ENCODE measurements at places on chromosomes 7 and 10.
A peak's percentile ranks its signal among the peaks of the same experiment; 100 is the strongest.

- DNase-seq, result no peak
These were observed 3.1 kb downstream of the NACAD start for GRCh38 chr7:45085619-45086200.

DNA sequence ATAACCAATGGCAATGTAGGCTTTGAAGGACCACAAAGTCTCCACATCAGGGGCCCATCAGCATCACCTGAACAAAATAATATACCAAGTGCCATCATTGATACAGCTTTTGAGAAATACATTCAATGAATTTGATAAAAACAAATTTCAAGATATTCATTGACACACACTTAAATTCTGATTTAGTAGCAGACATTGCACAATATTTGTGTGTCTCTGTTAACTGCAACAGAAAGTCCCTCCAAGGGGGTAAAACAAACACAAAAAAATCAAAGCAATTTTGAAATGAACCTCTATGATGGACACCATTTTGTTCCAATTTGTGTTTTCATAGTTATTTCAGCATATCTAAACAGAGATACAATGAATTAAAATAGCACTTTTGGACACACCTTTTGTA is 86.8 kb upstream of the RSU1 start:
- DNase-seq, result no peak

DNA sequence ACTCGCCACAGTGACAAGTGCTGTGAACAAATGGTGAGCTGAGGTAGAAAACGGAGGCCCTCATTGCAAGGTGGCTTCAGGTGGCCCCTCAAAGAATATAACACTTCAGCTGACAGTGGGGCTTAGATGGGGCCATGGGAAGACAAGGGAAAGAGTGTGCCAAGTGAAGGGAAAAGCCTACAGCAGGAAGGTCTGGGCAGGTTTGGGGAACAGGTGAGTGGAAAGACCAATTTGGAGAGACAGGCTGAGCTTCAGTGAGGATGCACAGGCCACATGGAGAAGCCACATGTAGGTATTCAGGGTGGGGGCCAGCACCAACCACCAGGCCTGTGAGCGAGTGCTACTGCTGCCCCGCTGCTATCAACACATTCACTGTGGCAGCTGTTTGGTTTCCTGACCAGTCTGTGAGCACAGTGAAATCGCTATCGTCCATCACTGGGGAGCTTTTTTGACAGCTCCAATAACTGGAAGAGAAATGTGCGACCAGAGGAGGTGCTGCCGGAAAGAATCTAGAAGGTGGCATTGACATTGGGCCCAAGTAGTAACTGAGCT is 3.4 kb downstream of the POLD2 start:
- no peak for DNase-seq

GRCh38 chr7:35313575-35313974 is 59.7 kb upstream of the TBX20 start:
- DNase-seq, result no peak

GRCh38 chr10:49081547-49082275 is 33.6 kb downstream of the VSTM4 start:
- no peak for DNase-seq

DNA sequence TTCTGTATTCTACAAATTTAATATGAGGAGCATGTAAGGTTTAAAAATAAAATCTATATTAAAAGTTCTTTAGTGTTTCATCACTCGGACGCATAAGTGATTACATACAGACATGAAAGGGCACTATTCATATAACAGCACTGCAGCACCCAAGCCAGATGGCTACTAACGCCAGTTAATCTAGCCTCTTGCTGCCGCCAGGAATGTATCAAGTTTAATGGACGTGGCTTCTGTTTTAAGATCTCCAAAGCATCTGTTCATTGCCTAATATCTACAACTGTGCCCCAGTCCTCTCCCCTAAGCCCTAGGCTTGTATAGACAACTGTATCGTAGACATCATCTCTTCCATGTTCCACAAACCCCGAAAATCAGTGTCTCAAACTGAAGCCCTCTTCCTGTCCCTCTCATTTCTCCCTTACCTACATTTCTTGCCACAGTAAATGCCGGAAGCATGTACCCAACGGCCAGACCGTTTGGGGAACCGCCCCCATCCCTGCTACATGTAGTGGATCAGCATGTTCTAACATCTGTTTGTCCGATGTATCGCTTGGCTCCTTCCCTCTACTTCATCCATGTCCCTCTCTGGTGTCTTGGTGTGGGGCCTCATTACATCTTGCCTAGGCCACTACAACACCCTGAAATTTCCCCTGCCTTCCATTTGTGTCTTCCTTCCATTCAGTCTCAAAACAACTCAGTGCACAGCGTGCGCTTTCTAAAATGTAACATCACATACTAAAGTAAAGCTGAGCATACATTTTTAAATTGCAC is 147.5 kb upstream of the RSU1 start:
- no peak for DNase-seq

DNA sequence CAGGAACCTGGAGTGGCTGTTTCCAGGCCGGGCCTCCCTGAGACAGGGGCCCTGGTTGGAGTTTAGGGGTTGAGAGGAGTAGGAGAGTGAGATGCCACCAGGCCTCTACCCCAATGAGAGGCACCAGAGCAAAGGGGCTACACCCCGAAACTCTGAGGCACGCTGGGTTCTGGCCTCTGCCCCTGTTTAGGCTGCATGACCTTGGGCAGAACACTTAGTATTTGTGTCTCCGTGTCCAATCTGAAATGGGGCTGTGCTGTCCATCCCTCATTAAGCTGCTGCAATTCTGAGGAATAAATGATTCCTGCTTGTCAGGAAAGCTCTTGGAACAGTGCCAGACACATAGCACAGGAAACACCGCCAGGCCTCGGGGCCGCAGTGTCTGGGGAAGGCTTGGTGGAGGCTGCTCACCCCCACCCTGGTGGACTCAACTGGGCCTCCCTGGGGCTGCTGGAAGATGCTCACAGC is 40.5 kb upstream of the SAMD8 start:
- no peak for DNase-seq

- peak; percentile 30 for DNase-seq
These were observed 3.2 kb downstream of the ZNF316 start for GRCh38 chr7:6640246-6640721.

GRCh38 chr10:120782336-120782735 is 68.8 kb upstream of the WDR11 start:
- no peak for DNase-seq

GRCh38 chr7:81616951-81617350 is 152.9 kb downstream of the HGF start:
- no peak for DNase-seq

GRCh38 chr7:64037095-64037494 is 8.1 kb upstream of the ZNF727 start:
- no peak for DNase-seq

- DNase-seq, result no peak
These were observed 33.7 kb downstream of the AGK start for GRCh38 chr7:141584935-141585334.

DNA sequence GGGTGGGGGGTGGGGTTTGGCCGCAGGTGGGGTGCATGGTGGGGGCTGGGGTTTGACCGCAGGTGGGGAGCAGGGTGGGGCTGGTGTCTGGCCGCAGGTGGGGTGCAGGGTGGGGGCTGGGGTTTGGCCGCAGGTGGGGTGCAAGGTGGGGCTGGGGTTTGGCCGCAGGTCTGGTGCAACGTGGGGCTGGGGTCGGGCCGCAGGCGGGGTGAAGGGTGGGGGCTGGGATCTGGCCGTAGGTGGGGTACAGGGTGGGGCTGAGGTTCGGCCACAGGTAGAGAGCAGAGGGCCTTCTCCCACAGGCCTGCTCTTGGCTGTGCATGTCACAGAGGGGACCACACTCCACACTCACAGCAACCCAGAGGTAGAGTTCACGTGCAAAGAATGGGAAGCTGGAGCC is 586.6 kb downstream of the PTPRN2 start:
- no peak for DNase-seq

- no peak for DNase-seq
These were observed 44.2 kb downstream of the DLD start for GRCh38 chr7:107934991-107935770.

DNA sequence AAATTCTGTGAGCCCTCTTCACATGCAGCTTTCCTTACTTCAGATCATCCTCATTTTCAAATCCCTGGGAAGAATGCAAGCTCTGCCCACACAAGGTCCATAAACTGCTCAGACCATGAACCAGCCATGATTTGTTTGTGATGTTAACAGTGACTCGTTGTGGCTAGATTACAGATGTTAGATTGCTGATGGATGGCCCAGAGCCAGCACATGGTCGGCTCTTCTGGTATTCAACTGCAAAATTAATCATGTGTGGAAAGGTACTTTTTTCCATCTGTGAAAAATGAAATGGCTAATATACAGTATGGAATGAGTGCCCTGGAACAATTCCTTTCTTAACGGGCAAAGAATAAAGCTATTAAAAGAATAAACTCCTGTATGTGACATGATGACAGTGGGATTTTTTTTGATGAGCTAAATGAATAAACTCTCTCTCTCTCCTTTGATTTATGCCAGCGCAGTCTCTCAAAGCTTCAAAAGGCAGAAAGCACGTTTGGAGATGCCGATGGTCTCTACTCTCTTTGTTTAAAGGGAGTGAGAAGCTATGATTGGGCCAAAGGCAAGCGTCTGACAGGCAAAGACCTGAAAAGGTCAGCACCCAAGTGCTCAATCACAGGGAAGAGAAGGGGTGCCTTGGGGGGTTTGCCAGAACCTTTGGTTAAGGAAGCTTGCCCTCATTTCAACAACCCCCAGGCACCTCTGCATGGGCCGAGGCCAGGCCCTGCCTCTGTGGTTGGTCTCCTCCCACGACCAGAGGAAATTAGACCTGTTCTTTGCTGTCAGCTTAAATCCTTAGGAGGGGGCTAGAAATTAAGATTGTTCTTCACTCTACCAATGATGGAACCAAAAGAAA is 444.0 kb upstream of the NFE2L3 start:
- no peak for DNase-seq

DNA sequence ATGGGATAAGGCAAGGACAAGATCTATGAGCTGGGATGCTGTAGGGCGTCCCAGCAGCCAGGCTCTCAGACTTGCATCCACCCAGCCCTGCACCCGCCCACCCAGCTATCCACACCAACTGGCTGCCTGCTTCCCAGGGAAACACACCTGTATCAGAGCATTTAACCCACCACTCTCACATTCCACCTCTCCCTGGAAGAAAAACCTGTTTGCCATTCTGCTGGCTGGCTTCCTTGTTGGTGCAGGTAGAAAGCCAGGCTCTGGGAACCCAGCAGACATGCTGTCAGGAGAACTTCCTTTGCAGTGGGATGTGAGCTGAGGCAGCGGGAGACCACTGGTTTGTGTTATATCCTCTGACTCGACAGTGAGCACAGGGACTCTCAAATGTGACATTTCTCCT is 67.0 kb downstream of the FAM241B start:
- no peak for DNase-seq

DNA sequence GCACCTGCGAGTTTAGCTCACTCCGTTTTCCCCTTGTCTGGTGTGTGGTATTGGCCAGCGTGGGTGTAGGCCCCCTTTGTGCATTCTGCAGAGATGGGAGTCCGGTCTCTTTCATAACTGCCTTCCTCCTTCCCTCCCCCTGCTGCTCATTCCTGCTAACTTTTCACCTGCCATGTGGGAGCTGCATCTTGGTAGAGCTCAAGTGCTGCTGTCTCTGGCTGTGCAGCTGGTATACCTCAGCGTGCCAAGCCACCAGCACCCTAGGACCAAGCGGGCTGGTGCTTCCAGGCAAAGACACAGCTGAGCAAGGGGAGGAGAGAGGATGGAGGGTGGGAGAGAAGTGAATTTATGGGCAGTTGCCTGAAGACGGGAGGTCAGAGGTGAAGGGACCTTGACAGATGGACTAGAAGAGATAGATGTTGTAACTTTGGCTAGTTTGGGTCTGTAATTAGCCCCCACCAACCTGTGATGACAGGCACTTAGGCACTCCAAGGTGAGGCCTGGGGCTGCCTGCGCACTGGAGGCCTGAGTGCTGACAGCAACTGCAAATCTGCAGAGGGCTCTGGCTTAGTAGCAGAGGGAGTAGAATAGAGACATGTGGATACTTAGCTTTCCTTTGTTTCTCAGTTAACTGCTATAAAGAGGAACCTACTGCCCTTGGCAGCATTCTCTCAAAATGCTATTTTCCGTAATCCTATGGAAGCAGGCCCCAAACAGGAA is 148.8 kb upstream of the AGK start:
- DNase-seq, result no peak

GRCh38 chr10:36534471-36535002 is 590.9 kb upstream of the ANKRD30A start:
- no peak for DNase-seq

DNA sequence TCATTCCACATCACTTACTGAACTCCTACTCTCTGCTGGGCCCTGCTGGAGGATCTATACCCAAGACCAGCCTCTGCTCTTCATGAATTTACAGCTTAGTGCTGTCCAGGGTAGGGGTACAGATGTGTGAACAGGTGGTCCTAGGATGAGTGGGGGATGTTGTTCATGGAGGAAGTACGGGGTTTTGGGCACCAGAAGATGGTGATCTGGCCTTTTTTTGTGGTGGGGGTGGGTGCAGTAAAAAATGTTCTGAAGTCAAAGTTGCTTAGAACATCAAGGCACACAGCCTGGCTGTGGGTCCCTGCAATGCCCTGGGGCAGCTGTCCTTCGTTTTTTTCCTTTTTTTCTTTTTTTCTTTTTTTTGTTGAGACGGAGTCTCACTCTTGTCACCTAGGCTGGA is 34.2 kb upstream of the GNA12 start:
- no peak for DNase-seq

- peak; percentile 24 for DNase-seq
These were observed 19.8 kb downstream of the CCNY start for GRCh38 chr10:35355971-35356724.

DNA sequence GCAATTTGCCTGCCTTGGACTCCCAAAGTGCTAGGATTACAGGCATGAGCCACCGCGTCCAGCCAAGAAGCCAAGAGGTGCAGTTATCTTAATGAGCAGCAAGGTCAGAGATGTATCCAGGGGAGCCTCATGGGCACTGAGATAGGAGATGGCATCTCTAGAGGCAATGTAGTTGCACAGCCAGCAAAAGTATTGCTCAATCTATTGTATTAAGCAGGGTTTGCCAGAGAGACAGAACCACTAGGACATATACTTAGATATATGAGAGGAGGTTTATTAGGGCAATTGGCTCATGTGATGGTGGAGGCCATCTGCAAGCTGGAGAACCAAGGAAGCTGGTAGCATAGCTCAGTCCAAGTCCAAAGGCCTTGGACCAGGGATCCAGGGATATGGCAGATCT is 16.3 kb upstream of the VPS26A start:
- DNase-seq, result no peak

- DNase-seq, result no peak
These were observed 3.0 kb upstream of the DMBT1 start for GRCh38 chr10:122557516-122557915.

- no peak for DNase-seq
These were observed 3.7 kb downstream of the GALNT17 start for GRCh38 chr7:71135663-71136062.
